ENCODE measurements at places on chromosomes 2 and 18. TPM values are rescaled to one million over a fixed set of nuclear protein-coding genes. Genes with fewer than 3 reads are reported as not detected.

GALNT13 gene
- total RNA-seq, result 3.4 TPM

DLGAP1 gene
- total RNA-seq, result 4.6 TPM

ALK gene
- 0.17 TPM for total RNA-seq

IL1R1 gene
- 48.2 TPM for total RNA-seq

TRAF3IP1 gene
- total RNA-seq, result 17.8 TPM

ST8SIA3 gene
- not detected for total RNA-seq

GKN2 gene
- 11.2 TPM for total RNA-seq

CDH7 gene
- 0.20 TPM for total RNA-seq

GPBAR1 gene
- total RNA-seq, result 6.4 TPM

INPP1 gene
- total RNA-seq, result 22.8 TPM

- no peak for DNase-seq
Observed at GRCh38 chr18:37332628-37333420, 232.8 kb downstream of the CELF4 start.

GRCh38 chr2:148255929-148256328 lies 235.0 kb downstream of the MBD5 start:
- DNase-seq, result peak; percentile 78

DNA sequence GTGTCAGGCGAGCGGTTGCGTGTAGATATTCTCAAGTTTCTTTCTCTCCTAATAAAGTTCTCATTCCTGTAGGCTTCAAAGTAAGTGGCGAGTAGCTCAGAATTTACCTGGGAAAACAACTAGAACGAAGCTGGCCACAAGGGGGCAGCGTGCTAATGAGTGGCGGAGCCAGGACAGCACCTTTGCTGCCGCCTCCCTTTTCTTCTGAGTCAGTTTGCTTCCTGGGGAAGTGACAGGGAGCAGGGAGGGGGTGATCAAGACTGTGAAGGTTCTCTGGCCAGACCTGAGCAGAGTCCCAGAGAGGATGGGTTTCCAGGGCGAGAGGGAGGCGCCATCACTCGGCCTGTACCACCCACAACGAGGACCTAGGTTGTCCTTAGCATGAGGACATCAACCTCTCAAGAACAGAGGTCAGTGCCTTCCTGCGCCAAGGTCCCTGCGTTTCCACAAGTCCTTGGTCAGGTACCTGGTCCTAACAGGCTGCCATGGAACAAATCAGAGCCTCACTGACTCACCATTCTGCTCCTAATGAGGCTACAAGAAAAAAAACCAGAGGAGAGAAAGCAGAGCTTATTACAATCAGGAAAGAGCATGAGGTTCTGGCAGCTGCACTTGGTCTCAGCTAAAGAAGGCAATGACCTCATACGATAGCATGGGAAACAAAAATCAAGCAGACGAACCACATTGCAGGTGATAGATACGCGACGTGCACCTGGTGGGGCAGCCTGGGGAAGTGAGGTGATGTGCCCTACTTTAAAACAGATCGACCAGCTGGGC lies 98.7 kb downstream of the PLB1 start:
- DNase-seq, result no peak

GRCh38 chr2:74261204-74261864 lies 62.9 kb downstream of the MTHFD2 start:
- DNase-seq, result no peak

DNA sequence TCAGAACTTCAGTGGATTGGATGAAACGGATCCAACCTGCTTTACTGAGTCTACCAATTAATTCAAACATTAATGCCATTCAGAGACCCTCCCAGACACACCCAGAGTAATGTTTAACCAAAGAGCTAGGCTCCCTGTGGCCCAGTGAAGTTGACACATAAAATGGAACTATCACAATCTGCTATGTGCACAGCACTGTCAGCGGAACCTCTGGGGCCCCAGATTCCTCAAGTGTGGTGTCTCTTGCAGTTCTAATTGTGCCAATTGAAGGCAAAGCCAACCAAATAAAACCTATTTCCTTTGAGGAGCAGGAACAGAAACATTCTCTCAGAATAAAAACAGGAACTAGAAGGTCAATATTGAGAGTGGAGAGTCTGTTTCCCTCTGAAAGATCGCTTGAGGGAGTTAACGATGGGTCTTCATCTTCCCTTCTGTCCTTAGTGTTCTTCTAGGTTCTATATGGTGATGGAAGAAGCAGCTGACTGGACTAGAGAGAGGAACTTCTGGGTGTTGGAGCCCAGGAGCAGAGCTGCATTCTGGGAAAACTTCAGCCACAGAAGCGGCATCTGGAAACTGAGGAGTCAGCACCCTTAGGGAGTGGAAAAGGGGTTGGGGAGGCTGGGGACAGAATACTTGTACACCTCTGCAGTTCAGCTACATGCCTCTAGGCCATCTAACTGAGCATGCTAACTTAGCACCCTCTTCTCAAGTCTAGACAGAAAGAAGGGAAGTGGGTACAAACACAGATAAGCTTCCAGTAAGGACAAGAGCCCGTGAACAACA lies 174.4 kb upstream of the FBXO11 start:
- no peak for DNase-seq

- no peak for DNase-seq
Observed at GRCh38 chr2:11398750-11399437, 54.5 kb upstream of the ROCK2 start.

GRCh38 chr2:27209621-27210401 lies 2.0 kb upstream of the ATRAID start:
- DNase-seq, result no peak

GRCh38 chr2:23207871-23208270 lies 177.1 kb upstream of the KLHL29 start:
- DNase-seq, result no peak

DNA sequence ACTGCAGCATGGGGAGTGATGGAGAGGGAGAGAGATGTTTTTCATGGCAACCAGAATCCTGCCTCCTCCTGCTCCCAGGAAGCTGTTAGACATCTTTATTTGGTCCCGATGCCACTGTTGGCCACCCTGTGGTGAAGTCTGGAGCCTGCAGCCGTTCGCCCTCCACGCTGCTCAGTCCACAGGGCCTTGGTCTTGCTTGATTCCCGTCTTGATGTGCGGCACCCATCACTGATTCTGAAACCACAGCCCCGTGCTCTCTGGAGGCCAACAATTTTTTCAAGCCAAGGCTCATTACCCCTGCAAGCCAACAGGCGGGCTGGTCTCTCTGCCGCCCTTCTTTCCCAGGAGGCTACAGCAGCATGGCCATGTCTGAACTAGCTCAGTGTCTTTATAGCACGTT lies 24.5 kb downstream of the SIGLEC15 start:
- DNase-seq, result no peak

- DNase-seq, result no peak
Observed at GRCh38 chr2:153663371-153663770, 184.8 kb upstream of the RPRM start.

DNA sequence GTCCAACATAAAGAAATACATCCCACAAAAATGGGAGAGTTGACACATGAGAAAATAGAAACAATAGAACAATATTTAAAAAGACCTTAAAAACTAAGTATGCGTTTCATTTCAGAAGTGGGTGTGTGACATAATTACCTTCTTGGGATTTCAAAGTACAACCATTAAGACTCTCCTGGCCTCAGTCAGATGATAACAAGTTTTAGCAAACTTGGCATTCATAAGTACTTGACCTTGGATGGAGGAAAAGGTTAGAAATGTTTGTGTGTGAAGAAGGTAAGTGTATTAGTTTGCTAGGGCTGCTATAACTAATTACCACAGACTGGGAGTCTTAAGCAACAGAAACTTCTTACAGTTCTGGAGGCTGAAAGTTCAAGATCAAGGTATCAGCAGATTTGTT lies 4.9 kb upstream of the NGEF start:
- no peak for DNase-seq

DNA sequence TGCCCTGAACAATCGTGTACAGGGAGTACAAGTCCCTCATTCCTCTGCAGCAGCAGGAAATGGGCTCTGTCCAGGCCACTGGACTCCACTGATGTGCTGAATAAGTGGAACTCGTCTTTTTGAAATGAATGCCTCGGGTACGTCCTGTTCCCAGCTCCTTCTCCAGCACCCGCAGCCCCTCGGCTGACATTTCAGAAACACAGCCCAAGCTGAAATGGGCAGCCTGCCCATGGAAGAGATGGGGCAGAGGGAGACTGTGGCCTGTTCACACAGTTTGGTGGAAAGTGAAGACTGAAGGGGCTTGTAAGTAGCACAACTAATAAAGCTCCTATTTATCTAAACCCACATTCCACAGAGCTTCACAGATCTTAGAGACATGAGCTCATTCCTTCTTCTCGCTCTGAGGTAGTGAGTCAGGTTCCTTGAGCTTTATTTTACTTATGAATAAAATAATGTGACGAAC lies 498.6 kb downstream of the TXNL1 start:
- no peak for DNase-seq

DNA sequence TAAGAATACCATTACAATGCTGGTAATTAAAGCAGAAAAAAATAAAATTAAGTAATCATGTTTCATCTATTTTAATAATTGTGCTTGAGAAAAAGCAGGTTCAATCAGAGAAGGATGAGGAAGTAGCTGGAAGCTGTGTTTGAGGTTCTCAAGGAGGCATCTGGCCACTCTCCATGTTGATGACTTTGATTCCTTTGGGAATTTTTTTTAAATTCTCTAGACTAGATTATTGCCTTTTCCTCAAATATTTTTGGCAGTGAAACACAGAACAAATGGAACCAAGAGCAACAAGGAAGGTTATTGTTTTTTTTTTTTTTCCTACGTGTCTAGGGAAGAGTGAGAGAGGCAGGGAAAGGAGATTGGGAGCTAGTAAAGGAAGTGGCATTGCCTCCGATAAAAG lies 99.9 kb upstream of the NRP2 start:
- DNase-seq, result no peak

DNA sequence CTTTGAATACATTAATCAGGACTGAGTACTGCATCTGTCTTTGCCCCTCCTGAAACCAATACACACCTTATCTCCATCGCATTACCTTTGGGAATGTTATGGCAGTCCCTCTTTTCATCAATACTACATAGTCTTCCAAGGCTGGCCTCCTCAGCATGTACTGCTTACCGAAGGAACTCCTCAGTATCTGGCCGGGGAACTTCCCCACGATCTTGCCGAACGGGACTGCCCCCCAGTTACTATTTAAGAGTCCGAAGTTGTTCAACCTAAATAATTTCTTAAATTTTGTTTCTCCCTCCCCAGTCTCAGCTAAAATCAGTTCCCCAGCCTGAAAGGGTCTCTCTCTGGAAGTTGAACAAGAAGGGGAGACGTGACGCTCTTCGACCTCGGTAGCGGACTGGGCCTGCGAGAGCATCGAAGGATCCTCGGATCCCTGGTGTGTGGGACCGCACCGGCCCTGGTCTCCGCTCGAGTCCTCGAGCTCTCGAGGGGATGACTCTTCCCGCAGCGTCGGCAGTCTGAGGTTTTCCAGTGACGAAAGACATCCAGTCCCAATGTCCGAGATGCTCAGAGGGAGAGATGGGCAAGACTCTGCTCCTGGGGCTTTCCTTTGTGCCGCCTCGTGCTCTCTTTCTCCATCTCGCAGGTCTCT lies 489 bp downstream of the TRMT61B start:
- no peak for DNase-seq

DNA sequence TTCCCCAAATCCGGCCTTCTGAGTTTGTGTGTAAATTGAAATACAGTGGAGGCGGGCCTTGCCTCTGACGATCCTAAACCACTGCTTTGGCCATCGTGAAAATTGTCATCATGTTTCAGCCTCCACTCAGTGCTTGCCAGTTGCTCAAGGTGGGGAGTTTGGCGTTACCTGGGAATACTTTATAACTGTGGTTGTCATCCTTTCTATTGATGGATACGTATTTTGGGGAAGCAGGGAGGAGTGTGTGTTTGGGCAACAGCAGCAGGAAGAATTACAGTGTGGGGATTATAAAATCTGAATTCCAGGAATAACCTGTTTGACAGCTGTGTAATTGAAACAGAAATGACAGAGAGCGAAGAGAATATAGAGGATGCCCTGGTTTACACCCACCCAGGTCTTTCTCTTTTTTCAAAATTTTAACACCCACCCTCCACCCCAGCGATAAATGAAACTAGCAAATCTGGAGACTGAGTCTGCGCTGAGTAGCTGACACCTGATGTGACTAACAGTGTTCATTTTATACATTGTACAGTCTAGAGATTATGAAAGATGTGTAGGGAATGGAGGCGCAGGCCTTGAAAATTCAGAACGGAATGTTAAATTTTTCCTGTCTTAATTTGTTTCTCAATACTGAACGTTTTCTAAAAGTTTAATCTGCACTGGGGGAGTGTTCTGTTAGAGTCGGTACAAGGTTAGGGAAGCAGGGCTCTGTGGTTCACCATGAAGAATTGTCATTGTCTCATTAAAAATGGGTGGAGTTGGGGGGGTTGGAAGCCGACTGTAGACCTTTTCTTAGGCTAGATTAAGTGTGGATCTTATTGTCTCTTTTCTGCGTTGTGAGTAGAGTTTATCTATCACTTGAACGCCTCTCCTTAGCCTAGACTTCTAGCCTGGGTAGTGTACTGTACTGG lies 1.6 kb downstream of the MAP4K4 start:
- DNase-seq, result no peak

DNA sequence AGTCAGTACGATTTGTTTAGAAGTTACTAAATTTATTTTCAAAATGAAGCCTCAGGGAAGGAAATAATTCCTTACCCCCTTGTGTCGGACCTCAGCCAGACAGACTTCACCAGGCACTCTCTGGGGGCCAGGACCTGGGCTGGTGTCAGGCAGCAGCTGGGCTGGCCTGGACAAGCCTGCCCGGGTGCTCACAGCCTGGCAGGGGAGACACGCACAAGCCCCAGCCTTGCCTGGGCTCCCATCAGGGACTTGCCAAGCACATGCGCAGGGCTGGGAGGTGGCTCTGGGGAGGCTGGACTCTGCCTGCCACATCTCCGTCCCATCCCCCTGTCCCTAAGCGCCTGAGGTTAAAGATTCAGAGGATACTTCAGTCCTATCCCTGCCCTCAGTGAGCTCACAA lies 56.8 kb upstream of the HS6ST1 start:
- DNase-seq, result peak; percentile 22

DNA sequence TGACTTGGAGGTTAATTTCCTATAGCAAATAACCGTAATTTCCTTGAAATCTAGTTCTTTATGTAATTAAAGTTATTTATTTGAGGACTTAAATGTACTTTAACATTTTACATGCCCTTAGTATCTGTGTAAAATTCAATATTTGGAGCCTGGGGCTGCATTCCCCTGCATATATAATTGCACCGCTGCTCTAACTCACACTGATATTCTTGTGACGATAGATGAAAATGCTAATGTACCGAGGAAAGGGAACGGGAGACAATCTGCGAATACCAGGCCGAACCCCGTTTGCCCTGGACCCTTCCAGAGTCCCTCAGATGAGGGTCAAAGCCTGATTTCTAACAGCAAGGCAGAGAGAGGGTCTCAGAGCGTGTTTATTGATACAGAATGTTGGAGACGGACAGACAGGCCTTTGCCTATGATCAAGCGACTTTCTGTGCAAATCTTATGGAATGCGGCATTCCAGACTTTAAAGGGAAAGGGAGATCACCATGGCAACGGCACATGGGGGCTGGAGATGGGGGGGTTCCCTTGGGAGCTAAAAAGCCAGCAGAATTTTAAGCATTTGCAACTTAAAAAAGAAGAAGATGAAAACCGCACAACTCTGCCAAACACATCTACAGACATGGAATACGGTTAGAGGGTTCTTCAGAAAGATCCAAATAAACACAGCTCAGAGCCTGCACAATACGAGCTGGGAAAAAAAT lies 57.6 kb upstream of the TWIST2 start:
- DNase-seq, result no peak

GRCh38 chr2:222713002-222713401 lies 41.5 kb downstream of the MOGAT1 start:
- no peak for DNase-seq

- DNase-seq, result no peak
Observed at GRCh38 chr2:201962774-201963562, 70.7 kb upstream of the FZD7 start.

Data from upper lobe of left lung (tissue), 6 donors.